ENCODE measurements at places on chromosomes 5 and 9.

DNA sequence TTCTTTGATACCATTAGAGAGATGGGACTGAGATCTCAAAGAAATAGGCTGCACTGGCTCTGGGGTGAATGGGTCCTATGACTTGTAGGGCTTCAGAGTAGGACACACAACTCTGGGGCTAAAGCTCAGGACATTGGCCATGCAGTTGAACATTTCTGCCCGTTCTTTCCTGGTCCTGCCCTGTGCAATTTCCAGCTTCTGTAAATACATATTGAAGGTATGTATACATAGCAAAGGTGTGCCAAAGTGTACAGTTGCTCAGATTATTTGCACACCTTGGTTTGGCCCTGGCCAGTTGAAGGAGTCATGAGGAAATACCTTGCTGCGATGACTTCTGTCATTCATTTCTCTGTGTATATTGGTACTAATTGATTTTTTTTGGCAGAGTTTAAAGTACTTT lies 52.8 kb upstream of the TAF11L2 start:
- DNase-seq = no peak

GRCh38 chr5:33170411-33170810 lies 270.4 kb upstream of the TARS1 start:
- DNase-seq = no peak

- peak; percentile 26 for DNase-seq
These were observed 1.0 kb downstream of the KLF4 start for GRCh38 chr9:107488375-107489143.

DNA sequence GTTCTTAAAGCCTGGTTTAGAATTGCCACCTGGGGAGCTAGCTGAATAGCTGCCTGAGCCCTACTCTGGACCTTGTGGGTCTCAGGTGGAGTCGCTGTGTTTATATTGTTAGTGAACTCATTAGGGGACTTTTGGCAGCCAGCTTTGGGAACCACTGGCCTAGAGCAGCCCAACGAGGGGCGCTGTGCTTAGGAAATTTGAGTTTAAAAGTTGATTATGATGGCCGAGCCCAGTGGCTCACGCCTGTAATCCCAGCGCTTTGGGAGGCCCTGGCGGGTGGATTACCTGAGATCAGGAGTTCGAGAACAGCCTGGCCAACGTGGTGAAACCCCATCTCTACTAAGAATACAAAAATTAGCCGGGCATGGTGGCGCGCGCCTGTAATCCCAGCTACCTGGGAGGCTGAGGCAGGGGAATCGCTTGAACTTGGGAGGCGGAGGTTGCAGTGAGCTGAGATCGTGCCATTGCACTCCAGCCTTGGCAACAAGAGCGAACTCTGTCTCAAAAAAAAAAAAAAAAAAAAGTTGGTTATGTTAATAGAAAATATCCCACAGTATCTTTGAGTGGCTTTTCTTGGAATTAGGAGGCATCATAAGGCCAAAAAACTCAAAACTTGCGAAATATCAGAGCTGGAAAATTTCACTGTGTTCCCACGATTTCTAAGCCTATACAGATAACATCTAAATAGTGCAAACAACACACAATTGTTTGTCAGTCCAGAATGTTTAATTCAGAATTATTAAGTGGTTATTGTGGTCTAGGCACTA lies 809 bp downstream of the MCCC2 start:
- no peak for DNase-seq

DNA sequence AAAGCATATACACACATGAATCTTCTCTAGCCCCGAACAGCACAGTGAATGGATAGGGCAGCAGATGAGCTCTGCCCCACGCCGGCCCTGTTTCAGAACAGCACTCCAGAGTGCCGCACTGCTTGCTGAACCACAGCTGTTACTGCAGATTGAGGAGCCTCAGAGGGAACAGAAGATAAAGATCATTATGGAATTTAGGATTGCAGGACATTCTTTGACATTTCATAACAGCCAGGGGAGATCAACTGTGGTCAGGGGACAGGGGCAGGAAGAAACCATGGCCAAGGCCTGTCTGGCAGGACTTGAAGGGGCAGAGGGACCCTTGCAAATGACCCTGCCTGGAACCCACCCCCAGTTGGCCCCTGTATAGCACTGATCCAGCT lies 20.6 kb downstream of the IRF1 start:
- DNase-seq = no peak

DNA sequence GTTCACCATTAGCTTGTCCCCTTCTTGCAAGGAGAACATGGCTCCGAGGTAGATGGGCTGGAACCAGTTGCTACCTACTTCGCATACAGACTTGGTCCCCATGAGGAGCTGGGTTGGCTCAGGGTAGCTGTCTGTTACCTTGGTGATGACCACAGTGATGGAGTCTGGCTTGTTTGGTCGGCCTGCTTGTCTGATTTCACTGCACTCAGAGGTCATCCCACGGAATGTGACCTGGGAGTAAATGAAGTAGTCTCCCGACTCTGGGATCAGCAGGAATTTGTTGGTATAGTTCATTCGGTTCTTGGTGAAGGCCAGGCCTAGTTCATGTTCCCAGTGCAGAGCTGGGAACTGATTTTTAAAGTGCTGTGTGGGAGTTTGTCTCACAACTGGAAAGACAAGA lies 15.3 kb downstream of the TNFSF15 start:
- no peak for DNase-seq

DNA sequence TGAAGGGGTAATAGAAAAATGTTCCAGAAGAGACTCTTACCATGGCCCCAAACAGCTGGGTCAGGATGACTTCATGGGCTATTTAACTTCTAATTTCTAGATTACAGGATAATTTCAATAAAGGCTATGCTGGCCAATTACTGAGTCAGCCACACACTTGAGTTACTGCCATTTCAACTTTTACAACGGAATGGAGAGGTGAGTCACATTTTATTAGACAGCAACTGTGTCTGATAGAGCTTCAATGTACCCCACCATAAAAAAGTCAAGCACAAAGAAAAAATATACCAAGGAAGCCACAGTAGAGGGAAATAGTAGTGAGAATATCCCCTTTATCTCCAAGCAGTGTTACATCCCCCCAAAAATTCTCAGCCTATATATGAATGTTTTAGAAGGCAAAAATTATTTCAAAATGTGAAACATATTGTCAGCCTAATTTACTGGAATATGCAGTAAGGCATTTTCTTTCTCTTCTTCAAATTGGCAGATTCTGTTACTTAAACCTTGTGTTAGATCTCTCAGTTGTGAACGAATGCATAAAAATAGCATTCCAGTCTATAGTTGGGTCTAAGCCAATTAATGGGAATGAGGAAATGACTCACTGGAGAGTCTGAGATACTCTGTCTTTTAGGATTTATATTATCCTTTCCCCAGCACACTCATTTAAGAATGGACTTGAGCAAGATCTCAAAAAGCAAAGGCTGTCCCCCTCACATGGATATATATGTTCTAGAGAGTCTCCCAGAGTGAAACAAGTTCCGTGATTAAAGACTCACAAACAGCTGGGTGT lies 47.1 kb upstream of the RAI14 start:
- DNase-seq = no peak

DNA sequence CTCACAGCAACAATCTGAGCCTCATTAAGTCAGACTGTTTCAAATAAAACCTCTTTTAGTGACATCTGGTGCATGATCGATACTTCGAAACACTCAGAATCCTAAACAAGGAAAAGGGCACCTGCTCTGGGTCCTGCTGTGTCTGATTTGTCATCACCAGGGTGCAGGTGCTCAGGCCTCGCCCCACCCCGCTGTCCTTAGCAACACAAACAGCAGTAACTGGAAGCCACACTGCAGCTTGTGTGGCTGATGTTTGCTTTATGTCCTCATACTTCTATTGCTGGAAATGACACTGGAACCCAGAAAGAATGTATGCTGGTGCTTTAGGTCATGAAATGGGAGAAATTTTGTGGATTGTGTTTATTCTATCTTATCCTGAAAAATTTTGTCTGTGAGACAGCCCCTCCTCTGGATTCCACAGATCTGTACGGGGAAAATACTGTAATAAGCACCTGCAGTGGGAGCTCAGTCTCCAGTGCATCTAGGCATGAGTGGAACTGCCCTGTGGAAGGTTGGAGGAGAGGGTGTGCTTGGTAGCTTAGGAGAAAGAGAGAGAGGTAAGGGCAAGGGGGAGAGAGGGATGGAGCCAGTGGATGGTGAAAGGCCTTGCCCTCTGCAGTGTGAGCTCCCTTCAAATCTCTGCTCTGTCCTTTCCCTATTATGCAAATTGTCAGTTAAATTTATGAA lies 284.2 kb downstream of the SMARCA2 start:
- no peak for DNase-seq

DNA sequence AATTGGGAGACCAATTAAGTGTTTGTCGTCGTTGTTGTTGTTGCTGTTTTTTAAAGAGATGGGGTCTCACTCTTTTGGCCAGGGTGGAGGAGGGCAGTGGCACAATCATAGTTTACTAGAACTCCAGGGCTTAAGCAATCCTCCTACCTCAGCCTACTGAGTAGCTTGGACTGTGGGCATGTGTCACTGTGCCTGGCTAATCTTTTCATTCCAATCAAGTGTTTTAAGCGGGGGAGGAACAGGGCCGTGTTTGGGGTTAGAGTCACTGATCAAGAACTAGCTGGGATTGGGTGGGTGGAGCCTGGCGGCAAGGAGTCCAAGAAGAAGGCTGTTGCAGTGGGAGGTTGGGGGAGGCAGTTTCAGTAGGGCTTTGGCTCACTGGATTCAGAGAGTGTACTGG lies 13.8 kb downstream of the SNX30 start:
- DNase-seq = no peak

DNA sequence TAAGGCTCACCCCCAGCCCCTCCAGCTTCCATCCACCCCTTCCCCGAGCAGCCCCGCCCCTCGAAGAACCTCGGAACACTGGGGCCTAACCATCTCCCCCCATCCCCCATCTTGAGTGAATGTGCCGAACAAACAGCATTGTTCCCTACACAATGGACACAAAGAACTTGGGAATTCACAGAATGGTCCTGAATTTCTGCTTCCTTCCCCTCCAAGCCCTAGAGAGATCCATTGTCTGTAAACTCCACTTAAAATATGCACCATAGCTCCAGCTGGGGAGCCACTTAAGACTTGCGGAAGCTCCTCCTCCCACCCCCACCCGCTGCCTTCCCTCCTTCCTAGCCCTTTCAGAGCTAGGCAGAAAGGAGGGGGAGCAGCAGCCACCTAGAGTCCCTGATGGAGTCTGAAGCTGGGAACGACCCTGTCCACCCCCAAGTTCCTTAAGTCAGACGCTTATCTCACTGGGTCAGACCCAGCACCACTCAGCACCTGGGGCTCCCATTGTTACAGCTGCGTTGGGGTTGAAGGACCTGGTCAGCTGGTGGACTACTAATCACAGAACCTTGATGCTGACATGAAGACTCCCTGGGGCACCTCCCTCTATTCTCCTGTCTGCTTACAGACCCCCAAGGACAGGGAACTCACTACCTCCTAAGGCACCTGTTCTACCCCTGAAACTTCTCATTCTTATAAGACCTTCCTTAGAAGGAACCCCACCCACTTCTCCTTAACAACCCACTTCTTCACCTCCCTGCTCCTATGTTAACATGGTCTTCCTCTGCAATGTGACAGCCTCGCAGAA lies 61.4 kb downstream of the PCDH1 start:
- no peak for DNase-seq

- no peak for DNase-seq
These were observed 68.5 kb downstream of the SLC24A2 start for GRCh38 chr9:19720377-19720776.

- DNase-seq = no peak
These were observed 23.2 kb upstream of the PSAT1 start for GRCh38 chr9:78273761-78274160.

- DNase-seq = no peak
These were observed 6.3 kb downstream of the PDE6A start for GRCh38 chr5:149938279-149938678.

Measured in CD4-positive, alpha-beta T cell treated with Interleukin-10 for 1 hour (primary cell).